ENCODE measurements at places on chromosomes 16 and 17.
A peak's percentile ranks its signal among the peaks of the same experiment; 100 is the strongest.

GRCh38 chr17:78072961-78073360 lies 55.6 kb downstream of the TMC6 start:
- DNase-seq = no peak

DNA sequence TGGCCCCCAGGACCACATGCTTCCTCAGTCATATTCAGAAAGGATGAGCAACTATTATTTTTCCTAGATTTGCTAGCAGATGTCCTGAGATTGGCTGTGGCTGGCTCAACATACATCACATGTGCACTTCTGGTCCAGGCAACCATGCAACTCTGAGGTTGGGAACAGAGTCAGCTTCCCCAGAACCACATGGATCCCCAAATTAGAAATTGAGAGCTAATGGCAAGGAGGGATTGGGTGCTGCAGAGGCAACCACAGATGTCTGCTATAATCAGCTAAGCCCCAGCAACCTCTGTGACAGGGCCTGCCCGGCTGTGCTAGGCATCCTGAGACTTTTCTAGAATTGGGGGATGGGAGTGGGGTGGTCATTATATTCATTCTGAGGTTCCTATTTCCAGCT lies 33.8 kb upstream of the CLEC18A start:
- no peak for DNase-seq

DNA sequence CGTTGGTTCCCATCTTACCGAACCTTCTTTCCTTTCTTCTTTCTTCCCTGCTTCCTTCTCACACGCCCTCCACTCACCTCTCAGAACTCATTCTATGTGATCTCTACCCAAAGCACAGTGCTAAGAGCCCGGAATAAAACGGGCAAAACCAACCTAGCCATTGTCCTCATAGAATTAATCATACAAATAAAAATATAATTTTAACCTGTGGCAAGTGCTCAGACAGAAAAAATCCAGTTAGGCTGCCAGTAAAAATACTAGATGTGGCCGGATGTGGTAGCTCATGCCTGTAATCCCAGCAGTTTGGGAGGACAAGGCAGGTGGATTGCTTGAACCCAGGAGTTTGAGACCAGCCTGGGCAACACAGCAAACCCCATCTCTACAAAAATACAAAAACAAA lies 27.0 kb downstream of the BMERB1 start:
- no peak for DNase-seq

GRCh38 chr17:33228548-33228947 lies 64.5 kb downstream of the ASIC2 start:
- no peak for DNase-seq

- no peak for DNase-seq
Measured at GRCh38 chr16:50960517-50961202, 190.4 kb downstream of the SALL1 start.

- DNase-seq = peak; percentile 61
Measured at GRCh38 chr17:40909351-40909750, 24.3 kb upstream of the KRT20 start.

- no peak for DNase-seq
Measured at GRCh38 chr17:48619826-48620449, 4.8 kb upstream of the HOXB8 start.

DNA sequence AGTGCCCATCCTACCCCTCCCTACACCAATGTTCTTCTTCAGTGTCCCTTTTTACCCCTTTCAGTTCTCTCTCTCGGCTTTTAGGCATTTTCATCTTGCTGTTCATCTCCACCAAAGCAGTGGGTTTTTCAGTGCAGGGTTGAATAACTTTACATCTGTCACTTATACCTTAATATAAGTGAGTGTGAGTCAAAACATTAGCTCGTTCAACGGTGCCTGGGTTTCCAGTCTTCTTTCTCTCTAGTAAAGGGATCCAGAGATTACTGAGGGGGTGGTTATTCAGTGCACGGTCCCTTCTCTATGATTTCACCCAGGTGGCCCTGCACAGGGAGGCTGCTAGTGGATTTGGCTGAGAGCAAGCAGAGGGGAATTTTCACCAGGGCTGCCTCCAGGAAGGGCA lies 210.6 kb upstream of the CDH5 start:
- DNase-seq = no peak

GRCh38 chr17:10149573-10150399 lies 48.6 kb downstream of the GAS7 start:
- no peak for DNase-seq

GRCh38 chr17:12358477-12358876 lies 307.2 kb upstream of the MYOCD start:
- no peak for DNase-seq

GRCh38 chr17:64658931-64659330 lies 3.2 kb downstream of the SMURF2 start:
- DNase-seq = no peak
